ENCODE measurements at places on chromosomes 6 and 20. TPM values are rescaled to one million over a fixed set of nuclear protein-coding genes. Genes with fewer than 3 reads are reported as not detected.

DNA sequence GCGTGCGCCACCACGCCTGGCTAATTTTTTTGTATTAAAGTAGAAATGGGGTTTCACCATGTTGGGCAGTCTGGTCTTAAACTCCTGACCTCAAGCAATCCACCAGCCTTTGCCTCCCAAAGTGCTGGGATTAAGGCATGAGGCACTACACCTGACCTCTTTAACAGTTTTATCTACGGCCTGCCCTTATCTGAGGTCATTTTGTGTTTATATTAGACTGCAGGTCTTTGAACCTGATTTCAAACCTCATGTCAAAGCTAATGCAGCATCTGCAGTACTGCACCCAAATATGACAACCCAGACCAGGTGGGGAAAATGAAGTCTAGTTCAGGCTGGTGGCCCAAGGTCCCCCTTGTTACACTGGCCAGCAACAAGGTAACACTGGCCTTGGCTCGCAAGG is 89.3 kb upstream of the ARMC2 start:
- no peak for DNase-seq

DNA sequence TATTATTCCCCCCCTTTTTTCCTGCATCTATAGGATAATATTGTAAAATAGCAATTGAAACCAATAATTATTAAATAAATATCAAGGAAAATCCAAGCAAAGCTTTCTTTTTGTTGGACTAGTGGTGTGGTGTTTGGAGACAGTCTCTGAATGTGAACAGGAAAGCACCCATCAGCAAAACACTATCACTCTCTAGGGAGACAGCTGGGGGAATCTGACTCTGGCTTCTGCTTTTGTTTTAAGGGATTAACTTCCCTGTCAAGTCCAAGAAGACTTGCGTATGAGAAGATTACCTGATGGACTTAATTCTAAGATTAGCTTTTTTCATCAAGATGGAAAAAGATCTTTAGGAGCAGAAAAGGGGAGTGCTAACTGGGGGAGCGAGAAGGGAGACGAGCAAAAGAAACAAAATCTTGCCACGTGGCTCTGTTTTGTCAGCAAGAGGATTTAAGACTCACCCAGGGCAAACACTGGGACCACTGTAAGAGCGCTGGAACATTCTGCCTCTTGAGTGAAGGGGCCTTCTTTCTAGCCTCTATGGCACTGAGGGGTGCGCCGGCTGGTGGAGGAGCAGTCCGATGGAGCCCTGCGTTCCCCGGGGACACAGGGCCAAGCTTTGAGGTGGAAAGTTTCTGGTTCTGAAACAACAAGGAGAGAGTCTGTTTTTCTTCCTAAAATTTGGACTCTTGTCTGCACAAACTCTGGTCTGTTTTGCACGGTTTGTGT is 570 bp downstream of the TULP4 start:
- no peak for DNase-seq

GRCh38 chr6:121847806-121848522 is 412.5 kb downstream of the GJA1 start:
- DNase-seq, result no peak

DNA sequence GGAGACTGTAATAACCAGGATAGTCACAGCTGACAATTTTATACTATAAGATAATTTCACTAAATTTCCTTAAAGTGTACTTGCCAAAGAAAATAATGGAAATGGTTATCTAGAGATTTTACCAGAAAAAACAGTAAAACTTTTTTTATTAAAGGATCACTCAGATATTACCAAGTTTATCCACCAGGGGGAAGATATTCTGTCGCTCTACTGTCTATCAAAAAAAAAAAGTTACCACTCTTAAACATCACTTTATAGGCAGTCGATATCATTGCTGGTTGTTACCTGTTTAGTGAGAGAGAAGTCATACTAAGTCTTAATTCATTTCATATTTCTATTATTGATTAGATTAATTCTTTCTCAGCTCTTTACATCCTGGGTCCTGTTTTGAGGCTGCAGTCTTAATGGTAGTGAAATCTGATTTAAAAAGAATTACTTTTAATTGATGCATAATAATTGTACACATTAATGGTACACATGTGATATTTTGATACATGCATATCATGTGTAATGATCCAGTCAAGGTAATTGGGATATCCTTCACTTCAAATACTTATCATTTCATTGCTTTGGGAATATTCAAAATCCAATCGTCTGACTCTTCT is 18.9 kb downstream of the L3MBTL3 start:
- no peak for DNase-seq

DNA sequence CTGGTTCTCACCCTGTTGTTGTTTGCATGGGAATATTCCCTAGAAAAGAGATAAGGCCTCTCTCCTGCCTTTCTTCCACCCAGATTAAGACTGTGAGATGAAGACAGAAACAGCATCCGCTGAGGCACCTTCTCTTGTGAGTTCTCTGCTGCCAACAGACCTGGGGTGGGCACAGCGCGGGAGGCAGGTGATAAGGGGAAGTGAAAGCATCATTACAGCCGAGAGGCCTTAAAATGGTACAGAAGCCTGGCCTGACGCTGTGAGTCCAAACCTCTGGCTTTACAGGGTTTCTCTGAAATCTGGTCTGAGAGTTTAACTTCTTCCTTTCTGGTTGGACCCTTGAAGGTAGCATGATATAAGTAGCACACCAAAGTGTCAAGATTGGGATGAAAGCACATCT is 21.0 kb upstream of the IYD start:
- DNase-seq, result no peak

DNA sequence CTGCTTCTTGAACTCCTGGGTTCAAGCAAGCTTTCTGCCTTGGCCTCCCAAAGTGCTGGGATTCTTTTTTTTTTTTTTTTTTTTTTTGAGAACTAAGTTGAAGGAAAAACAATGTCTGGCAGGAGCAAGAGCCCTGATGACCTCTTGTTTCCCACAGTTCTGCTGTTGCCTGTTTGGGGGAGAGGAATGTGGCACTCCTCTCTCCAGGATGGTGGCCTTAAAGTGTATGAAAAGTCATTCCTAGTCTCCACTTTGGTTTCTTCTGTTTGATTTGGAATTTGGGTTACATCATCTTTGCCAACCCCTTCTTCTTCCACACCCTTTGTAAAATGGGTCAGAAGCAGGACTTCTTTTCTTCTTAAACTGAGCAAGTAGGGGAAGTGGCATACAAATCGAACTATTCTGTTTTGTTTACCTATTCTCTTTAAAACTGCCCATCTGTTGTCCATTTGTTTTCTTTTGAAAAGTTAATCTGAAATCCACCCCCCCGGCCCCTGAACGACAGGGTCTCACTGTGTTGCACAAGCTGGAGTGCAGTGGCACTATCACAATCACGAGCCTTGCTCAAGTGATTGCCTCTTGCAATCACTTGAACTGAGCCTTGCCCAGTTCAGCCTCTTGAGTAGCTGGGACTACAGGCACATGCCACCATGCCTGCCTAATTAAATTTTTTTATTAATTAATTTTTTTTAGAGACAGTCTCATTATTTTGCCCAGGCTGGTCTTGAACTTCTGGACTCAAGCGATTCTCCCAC is 11.3 kb downstream of the CARMIL1 start:
- no peak for DNase-seq

DNA sequence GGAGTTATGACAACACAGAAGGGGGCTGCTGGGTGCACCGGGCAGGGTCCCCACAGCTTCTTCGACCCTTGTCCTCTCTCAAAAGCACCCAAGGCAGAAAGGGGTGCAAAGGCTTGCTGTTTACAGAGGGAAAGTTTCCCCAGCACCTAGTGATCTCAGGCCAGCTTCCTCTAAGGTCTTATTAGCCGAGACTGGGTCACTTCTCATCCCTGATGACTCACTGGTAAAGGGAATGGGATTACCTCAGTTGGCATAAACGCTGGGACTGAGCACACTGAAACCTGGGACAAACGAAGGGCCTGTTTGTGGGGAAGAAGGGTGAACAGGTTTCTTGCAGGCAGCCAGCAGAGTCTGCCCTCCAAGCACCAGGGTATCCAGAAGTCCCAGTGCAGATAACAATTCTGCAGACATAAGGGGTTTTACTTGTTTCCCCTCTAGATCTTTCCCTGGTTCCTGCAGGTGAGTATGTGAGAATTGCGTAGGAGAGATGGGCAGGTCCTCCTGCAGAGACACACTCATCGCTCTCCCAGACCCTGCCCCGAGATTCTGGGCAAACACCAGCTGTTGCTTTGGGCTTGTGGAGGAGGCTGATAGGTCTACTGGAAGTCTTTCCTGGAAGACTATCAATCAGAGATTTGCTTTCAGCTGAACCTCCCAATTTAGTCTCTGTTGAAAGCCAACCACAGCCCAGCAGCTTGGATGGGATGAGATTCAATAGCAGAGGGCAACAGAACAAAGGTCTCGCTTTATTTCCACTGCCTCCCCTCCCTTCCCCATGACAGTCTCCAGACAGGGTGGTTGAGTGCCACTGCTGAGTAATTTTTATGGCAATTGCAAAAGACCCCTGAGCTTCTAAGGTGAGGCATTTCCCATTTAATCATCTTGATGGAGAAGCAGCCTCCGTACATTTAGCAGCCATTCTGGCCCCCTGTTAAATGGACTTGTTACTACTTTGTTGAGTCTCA is 25.7 kb downstream of the KCNG1 start:
- no peak for DNase-seq

GRCh38 chr6:142871910-142872331 is 73.1 kb downstream of the HIVEP2 start:
- DNase-seq, result no peak

GRCh38 chr6:116648156-116648555 is 20.4 kb downstream of the ZUP1 start:
- DNase-seq, result no peak

DNA sequence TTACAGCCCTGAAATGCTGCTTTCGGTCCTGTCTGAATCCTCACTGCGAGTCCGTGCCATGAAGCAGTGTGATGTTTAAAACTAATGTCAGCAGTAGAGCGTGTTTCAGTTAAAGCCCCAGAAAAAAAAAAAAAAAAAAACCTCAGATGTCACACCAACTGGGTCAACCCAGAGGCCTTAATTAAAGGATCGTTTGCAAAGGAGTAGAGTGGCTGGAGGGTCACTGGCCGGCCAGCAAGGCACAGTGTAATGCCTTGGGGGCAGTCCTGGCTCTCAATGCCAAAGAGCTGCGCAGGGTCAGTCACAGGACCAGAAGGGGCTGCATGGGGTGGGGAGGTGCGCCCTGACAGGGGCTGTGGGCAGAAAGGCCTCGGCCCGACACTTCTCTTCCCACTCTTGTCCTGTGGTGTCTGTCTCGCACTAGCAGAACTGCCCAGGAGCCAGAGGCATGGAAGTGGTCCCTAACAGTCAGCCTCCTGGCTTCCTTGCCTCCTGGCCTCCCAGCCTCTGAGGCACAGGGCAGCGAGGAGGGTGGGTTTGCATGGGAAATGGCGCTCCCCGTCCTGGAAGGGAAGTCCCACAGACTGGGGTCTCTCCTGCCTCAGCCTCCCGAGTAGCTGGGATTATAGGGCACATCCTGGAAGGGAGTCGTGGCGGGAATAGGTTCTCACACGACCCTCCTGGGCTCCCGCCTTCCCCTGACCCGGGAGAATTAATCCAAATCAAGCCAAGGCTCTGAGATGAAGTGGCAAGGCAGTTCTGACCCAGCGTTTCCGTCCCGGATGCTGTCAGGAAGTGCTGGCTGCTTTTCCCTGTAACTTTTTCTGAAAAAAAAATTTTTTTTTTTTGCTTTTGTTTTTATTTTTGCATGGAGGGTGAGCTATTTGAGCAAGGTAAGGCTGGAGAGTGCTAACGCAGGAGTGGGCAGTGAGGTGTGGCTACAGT is 53.7 kb upstream of the MPC1 start:
- DNase-seq, result no peak

GRCh38 chr6:40325041-40325440 is 262.1 kb downstream of the LRFN2 start:
- DNase-seq, result no peak

GRCh38 chr6:149852180-149852579 is 12.0 kb downstream of the LRP11 start:
- DNase-seq, result no peak

GRCh38 chr20:58077282-58077681 is 151.2 kb downstream of the ANKRD60 start:
- no peak for DNase-seq

DNA sequence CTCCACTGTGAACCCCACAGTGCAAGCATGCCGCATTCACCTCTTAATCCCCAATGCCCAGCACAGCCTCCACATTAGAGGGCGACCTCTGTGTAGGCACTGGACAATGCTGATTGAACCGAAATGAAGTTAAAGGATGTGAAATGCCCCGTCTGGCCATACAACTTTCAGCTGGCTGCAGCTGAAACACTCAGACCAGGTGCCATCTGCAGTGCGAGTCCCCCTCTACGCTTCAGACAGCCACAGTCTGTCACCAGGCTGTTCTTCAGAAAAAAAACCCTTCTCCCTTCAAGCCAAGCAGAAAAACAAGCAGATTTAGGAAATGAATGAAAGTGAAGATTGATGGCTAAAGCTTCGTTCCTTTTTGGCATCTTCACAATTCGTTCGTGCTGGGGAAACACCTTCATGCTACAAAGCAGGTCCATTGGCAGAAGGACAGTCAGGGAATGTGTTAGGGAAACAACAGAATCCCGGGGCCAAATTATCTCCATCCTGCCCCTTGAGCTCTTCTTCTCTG is 44.7 kb downstream of the TNFAIP3 start:
- no peak for DNase-seq

GRCh38 chr20:40986774-40987173 is 41.8 kb upstream of the TOP1 start:
- no peak for DNase-seq

DNA sequence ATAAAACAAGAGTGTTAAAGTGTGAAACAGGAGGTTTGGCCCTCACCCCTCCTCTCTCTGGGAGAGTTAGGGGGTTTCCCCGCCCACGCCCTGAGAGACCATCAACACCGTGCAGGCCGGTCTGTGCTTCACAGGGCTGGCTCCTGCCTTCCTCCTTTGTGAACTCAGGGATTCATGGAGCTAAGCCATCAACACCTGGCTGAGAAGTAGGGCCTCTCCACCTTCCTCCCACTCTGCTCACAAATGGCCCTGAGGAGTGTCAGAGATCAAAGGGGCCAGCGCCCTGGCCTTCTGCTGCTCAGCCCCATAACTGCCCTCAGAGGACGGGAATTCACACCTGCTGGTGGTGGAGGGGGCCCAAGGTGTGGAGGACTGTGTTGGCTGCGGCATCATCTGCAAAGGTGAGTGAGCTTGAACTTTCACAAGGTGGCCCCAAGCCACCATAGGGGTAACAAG is 88.6 kb downstream of the PSMB1 start:
- DNase-seq, result no peak

- no peak for DNase-seq
Measured at GRCh38 chr6:33784787-33785186, 4.1 kb downstream of the LEMD2 start.

- no peak for DNase-seq
Measured at GRCh38 chr6:161143663-161144430, 130.0 kb downstream of the AGPAT4 start.

GRCh38 chr6:143064951-143065683 is 4.4 kb downstream of the AIG1 start:
- DNase-seq, result no peak

ERVFRD-1 gene
- total RNA-seq, result not detected

KCNG1 gene
- total RNA-seq, result 3.5 TPM

OR12D3 gene
- total RNA-seq, result not detected

FAM209B gene
- total RNA-seq, result not detected

ZNF311 gene
- 5.5 TPM for total RNA-seq

GSTA4 gene
- 84.5 TPM for total RNA-seq

SLC22A23 gene
- total RNA-seq, result 40.4 TPM

LY6G5B gene
- 7.3 TPM for total RNA-seq

Measured in cerebellum (tissue), 4 donors.